ENCODE measurements at places on chromosomes 4 and X.
A peak's percentile ranks its signal among the peaks of the same experiment; 100 is the strongest.

DNA sequence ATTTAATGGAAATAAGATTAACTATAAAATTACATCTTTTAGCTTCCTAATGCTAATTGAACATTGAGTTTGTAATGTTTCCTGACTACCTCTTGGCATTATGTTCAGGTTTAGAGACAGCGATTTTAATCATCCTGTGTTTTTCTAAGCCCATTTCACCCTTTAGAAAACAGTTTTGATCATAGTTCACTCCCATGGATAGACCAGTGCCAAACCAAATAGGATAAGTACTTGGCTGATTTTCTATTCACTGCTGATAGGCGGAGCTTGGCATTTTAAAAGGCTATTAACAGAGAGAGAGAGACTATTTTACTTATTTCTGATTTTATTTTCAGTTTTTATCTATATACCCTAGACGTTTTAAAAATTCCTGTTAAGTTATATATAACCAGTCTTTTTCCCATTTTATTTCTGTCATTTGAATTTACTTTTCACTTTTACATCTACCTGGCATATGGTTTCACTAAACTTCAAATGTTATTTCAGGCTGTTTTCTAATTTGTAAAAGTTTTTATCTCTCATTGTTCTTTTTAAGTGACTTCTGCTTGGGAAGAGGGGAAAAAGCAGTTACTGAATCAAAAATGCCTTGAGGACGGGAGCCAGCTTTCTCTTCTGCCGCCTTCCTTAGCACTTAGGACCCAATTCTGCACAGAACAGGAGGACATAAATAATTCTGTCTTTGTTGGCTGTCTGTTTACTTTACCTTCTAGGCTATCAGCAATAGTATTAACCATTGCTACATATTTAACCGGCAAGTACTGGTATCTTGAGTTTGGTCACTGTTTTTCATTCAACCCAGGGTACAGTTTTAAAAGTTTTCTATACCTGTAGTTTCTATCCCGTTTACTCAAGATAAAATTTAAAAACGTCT, 46.4 kb downstream of the SGMS2 start:
- DNase-seq = peak; percentile 51

GRCh38 chrX:49199315-49199595, 738 bp downstream of the SYP start:
- DNase-seq = no peak

GRCh38 chr4:184942444-184943425, 75.6 kb upstream of the HELT start:
- no peak for DNase-seq

GRCh38 chr4:137957806-137958205, 284.3 kb downstream of the SLC7A11 start:
- no peak for DNase-seq

GRCh38 chr4:13174001-13174400, 310.1 kb downstream of the RAB28 start:
- DNase-seq = no peak

DNA sequence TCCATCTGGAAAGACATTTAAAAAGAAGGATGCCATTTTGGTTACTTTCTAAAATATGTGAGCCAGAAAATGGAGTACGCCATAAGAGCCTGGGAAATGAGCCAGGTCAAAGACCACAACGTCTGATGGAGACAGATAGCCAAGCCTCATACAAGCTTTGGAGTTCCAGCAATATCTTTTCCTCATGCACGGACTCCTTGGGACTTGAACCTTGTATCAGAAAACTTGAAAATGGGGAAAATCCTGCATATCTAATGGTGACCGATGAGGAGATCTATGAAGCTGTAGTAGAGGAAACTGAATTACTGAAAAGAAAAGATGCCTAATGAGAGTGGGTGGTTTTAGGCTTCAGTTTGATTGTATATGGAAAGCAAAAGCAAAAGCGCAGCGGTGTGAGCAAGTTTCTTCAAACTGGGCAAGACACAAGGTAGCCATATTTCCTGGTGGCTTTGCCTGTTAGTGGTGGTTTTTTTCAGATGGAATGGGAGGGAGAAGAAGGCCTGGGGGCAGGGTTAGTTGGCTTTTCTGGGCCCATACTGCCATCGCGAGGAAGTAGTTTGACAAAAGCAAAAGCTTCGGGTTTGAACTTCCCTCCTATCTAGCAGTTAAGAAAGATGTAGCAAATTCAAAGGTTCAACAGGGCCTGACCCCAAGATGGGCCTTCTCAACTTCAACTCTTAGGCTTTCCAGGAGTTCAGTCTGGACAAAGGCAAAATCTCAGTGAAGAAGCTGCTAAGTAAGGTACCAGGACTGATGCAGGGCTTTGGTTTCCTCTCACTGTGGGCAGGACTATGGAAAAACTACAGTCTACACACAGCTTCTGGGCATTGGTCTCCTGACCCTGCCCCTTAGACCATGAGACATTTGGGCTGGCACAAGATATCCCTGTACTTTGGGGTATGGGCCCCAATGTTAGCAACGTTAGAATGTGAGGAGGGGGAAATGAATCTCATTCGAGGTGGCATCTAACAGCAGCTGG, 210.0 kb upstream of the STK26 start:
- DNase-seq = no peak

GRCh38 chrX:15366506-15367352, 17.5 kb downstream of the VEGFD start:
- DNase-seq = no peak

- DNase-seq = peak; percentile 15
Measured at GRCh38 chr4:100895556-100896197, 377.9 kb upstream of the EMCN start.

GRCh38 chr4:118997601-118998000, 108.9 kb downstream of the SYNPO2 start:
- no peak for DNase-seq

GRCh38 chrX:148416142-148416541, 84.3 kb upstream of the AFF2 start:
- no peak for DNase-seq

DNA sequence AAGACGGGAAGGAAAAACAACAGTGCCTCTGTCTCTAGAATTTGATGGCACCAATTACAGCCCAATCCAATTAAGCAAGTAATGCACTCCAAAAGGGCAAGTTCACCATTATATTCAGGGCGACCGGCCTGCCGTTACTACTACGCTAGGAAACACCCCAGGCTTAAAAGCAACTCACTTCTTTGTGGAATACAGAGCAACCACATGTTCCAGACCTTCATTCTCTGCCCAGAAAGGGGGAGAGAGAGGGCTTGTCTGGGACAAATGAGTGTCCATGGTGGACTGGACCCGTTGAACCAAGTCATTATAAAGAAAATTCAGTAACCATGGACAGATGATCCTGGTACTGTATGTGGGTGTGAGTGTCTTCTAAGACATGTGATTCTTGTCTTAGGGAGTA, 1.6 kb downstream of the KDR start:
- DNase-seq = no peak

GRCh38 chrX:9708923-9709553, 56.6 kb downstream of the GPR143 start:
- peak; percentile 1 for DNase-seq

DNA sequence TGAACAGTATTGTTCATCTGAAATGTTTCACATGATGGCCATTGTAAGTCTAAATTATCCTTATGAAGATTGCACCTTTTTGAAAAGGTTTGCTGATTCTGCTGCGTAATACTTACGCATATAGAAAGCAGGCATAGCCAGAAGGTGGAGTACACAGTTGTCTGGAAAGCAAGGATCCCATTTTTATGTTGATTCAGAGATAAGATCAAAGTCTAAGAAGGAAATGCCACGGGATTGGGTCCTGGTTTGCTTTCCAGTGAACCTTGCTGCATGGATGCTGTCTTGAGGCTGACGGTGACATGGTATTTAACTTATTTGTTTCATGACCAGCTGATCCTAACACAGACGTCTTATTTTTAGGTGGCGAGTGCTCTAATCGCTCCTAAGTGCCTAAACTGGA, 15.5 kb downstream of the MAGEA9B start:
- DNase-seq = no peak

GRCh38 chr4:48243887-48244286, 25.8 kb downstream of the TEC start:
- DNase-seq = no peak

GRCh38 chr4:87007528-87008446, 73.0 kb downstream of the AFF1 start:
- DNase-seq = peak; percentile 20

GRCh38 chrX:12788645-12789044, 2.6 kb upstream of the PRPS2 start:
- no peak for DNase-seq

GRCh38 chr4:7944599-7945220, 5.0 kb upstream of the AFAP1 start:
- DNase-seq = no peak

- DNase-seq = peak; percentile 2
Measured at GRCh38 chrX:38754102-38754790, 47.0 kb upstream of the MID1IP1 start.

GRCh38 chr4:145501051-145501660, 19.5 kb downstream of the SMAD1 start:
- DNase-seq = no peak

- no peak for DNase-seq
Measured at GRCh38 chr4:56448301-56448700, 12.2 kb downstream of the PAICS start.

GRCh38 chr4:168562041-168562571, 65.3 kb downstream of the PALLD start:
- no peak for DNase-seq

- DNase-seq = no peak
Measured at GRCh38 chr4:167136270-167136669, 98.0 kb downstream of the SPOCK3 start.

GRCh38 chr4:106316773-106317409, 541 bp downstream of the AIMP1 start:
- no peak for DNase-seq

- DNase-seq = no peak
Measured at GRCh38 chr4:99636422-99636821, 21.2 kb downstream of the C4orf54 start.

DNA sequence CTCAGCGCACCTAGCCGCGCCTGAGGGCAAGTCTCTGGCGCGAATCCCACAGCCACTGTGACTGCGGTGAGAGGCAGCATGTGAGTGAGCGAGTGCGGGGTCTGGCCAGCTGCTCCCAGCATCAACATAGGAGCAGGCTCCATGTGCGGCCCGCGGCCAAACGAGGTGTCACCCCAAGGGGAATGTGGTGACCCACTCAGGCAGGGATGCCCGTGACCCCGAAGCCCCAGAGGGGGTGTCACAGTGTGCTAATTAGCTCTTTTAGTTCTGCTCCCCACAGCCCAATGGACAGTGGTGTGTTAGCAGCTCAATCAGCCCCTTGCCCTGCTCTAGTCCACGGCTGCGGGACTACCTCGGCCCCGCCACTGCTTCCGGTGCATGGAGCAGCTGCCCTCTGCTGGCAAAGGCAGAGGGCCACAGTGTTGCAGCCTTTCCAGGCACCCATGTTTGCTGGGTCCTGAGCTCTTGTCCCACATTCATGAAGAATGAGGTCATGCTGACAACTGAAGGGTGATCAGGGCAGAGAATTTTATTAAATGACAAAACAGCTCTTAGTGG, 61.4 kb downstream of the AGA start:
- DNase-seq = no peak

DNA sequence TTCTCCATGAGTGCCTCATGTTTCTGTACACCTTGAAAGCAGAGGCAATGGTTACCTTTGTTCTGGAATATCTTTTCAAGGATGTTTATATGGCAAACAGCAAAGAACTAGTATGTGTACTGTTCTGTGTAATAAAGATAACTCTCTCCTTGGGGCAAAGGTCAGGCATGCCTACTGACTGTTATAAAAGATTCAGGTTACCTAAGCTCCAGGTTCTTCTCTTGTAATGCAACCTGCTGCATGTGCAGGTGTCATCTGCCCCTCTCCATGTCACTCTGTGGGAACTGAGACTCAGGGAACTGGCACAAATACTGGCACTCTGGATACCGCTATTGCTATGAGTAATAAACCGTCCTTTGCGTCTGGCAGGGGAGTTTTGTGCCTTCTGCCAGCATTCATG, 5.4 kb upstream of the TRPC3 start:
- DNase-seq = no peak

- no peak for DNase-seq
Measured at GRCh38 chrX:13087322-13088155, 43.1 kb upstream of the FAM9C start.

- DNase-seq = no peak
Measured at GRCh38 chr4:151158979-151159378, 59.6 kb downstream of the RPS3A start.

GRCh38 chr4:2942037-2942531, 21.1 kb downstream of the NOP14 start:
- DNase-seq = no peak

- no peak for DNase-seq
Measured at GRCh38 chr4:152455311-152455710, 80.6 kb downstream of the FBXW7 start.

DNA sequence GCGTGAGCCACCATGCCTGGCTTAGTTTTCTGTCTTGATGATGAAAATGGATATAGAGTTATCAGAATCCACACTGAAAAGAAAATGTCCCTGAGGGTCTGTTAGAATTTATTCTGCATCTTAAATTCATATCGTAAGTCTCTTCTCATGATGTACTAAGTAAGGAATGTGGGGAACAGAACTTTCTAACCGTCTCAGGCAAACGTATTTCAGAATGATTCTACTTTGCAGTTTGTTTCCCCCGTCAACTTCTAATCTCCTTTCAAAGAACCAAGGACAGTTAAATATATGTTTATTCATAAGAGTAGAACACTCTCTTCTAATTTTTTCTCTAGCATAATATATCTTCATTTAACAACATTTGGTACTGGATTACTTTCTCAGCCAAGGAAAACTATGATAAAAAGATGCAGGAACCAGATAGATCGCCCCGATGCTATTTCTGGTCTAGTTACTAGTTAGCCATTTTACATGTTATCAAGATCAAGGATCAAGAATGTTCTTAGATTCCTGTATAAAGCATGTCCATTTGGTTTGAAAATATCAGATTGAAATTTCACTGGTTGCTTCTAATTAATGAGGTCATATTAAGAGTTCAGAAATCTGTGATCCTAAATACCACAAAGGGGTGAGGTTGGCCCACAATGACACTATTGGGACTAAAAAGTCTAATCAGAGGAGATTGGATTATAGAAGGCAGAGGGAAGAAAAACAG, 49.5 kb downstream of the METTL14 start:
- DNase-seq = no peak

GRCh38 chr4:130026185-130026584, 930.2 kb downstream of the C4orf33 start:
- DNase-seq = peak; percentile 66

DNA sequence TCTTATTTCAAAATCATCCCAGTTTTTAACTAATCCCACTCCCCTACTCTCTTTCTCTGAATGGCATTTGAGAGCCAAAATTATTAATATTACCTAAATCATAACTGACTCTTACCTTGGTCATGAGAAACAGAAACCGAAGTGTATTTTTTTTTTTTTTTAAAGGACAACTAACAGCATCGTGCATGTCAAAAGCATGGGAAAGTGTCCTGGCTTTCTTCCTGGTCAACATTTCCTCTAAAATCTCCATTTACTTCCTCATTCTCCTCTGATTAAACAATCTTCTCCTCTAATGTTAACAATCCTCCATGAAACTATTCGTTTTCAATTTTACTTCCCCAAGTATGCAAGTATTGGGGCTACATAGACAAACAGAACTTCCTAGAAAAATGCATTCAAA, 2.1 kb upstream of the STS start:
- no peak for DNase-seq
